ENCODE measurements at places on chromosomes 6 and 20.
A peak's percentile ranks its signal among the peaks of the same experiment; 100 is the strongest.

- DNase-seq: no peak
Observed at GRCh38 chr6:169869301-169869700, 117.9 kb downstream of the ERMARD start.

- DNase-seq: no peak
Observed at GRCh38 chr6:158910484-158911440, 89.2 kb downstream of the RSPH3 start.

- peak; percentile 32 for DNase-seq
Observed at GRCh38 chr6:111011360-111012142, 29.7 kb downstream of the RPF2 start.

GRCh38 chr20:40770564-40771307 is 81.7 kb upstream of the MAFB start:
- DNase-seq: no peak

DNA sequence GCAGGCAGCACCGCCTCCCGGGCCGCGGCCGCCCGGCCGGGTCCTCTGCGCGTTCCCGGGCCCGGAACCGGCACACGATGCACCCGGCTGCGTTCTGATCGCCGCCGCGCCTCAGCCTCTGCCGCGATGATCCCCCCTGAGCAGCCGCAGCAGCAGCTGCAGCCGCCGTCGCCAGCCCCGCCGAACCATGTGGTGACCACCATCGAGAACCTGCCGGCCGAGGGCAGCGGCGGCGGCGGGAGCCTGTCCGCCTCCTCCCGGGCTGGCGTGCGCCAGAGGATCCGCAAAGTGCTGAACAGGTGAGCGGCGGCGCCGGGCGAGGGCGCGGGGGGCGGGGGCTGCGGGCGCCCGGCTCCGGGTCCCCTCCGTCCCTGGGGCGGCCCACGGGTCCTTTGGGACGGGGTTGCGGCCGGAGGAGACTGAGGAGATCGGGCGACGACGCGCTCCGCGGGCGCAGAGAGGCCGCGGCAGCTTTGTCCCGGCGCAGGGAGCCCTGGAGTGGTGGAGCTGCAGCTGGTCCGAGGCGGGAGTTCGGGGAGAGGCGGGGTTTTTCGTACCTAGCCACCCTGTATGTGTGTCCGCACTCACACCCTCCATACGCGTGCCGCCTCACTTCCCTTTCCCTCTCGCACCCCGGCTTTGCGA is 659 bp downstream of the SLC35F1 start:
- DNase-seq: no peak

- no peak for DNase-seq
Observed at GRCh38 chr20:10079964-10080363, 45.2 kb downstream of the ANKEF1 start.
